ENCODE measurements at places on chromosomes 5 and 9.

DNA sequence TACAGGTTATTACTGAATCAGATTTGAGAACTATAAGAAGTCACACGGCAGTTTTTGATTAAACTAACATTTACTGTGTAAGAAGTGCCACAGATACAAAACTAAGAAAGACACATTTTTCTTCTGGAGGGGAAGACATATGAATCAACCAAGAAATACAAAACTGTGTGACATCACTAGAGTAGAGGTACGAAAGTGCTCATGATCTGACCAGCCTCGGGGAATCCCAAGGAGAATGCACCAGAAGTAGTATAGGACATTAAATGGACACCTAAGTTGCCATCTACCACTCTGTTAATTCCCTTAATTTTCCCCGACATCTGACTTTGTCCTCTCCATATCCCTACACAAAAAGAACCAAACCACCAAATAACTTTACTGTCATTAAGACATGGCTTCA is 5.3 kb upstream of the IFNK start:
- no peak for ATAC-seq

GRCh38 chr5:178113141-178113787 is at the start of gene N4BP3:
TSS of gene N4BP3 (plus strand) at chr5:178113532. CDS start at chr5:178119584, 6,052 bp downstream.
- ATAC-seq = peak; percentile 56

GRCh38 chr9:133727876-133728441 is 10.2 kb downstream of the SARDH start:
- no peak for ATAC-seq

- peak; percentile 52 for ATAC-seq
Observed at GRCh38 chr9:94649100-94649819, 9.9 kb upstream of the FBP1 start.

All from gastroesophageal sphincter (tissue), 4 donors.